LoVo (cell line): ENCODE measurements at places on chromosomes 3 and 15.

DNA sequence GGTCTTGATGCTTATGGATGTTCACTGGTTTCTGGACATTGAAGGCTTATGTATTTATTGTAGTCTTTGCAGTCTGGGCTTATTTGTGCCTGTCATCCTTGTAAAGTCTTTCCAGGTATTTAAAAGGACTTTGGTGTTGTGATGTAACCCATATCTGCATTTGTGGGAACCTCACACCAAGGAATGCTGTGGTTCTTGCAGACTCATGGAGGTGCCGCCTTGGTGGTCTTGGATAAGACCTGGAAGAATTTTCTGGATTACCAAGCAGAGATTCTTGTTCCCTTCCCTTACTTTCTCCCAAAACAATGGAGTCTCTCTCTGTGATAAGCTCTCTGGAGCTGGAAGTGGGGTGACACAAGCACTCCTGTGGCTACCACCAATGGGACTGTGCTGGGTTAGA lies 363.5 kb upstream of the NECTIN3 start:
- no peak for DNase-seq

- DNase-seq, result peak; percentile 36
These were observed 24.0 kb upstream of the SPTBN5 start for GRCh38 chr15:41917767-41918430.

DNA sequence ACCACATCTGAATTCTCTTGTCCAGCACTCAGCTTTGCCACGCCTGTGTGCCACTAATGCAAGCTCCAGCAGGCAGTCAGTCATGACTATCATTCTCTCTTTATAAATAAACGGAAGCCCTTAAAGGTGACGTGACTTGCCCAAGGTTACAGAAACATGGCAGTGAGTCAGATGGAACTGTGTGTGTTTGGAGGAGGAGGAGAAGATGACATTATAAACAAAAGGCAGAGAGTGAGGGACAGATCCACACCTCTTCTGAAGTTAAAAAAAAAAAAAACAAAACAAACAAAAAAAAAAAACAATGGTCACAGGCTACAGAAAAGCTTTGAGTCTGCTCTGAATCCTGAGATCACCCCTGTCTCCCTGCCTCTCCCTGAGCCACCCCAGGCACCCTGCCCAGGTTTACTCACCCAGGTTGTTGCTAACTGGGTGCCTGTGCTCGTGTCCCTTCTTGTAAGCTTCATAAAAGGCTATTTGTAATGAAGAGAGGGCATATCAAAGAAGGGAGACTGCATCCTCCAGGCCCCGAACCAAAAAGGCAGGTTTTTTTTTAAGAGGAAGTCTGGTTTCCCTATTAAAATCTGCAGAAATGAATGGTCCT lies 119.7 kb upstream of the PHLDB2 start:
- DNase-seq, result peak; percentile 69

DNA sequence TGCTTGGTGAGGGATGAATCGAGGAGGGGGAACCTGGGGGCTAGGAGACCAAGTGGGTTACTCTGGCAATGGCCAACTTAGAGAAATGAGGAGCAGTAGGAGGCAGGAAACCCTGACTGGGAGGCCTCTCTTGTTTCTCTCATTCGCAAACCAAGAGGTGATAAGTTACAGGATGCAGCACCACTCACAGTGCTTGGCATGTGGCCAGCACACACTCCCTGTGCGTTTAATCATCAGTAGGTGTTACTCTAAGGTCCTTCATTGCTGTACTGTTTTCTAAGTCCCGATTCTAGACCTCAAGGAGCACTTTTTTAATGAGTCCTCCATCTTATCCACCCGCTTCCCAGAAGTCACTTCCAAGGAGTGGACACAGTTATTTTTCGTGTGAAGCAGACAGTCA lies 314.1 kb upstream of the TRIM42 start:
- DNase-seq, result no peak

DNA sequence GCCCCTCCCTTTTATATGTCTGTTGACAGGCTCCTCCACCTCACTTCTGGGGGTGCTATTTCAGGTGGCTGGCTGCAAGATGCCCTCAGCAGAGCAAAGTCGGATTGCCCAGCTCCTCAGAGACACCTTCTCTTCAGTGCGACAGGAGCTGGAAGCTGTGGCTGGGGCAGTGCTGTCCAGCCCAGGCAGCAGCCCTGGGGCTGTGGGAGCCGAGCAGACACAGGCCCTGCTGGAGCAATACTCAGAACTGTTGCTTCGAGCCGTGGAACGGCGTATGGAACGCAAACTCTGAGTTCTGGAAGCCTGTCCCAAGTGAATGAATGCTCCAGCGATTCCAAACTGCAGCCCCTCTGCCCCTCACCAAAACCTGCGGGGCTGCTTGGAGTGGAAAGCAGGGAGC lies 2.7 kb upstream of the JMJD7 start:
- DNase-seq, result no peak

- no peak for DNase-seq
These were observed 20.0 kb upstream of the TEX55 start for GRCh38 chr3:119125742-119126504.

GRCh38 chr3:94398036-94398435 lies 335.2 kb downstream of the NSUN3 start:
- no peak for DNase-seq
